ENCODE measurements at places on chromosomes 3 and 15.
A peak's percentile ranks its signal among the peaks of the same experiment; 100 is the strongest.

DNA sequence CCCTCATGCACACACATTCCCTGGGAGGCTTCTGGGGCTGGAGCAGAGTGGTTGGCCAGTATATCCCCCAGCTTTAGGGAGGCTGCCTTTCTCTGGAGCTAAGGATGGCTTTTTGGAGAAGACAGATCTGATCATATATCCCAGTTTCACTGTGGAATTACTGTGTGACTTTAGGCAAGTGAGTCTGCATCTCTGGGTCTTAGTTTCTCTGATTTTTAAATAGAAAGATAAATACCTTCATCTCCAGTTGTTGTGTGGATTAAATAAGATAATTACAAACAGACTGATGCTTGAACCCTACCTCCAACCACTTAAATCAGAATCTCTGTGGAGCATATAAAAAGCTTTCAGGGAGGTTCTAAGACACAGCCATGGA, 11.1 kb upstream of the WNT7A start:
- DNase-seq, result no peak

GRCh38 chr15:70242951-70243685, 145.4 kb upstream of the TLE3 start:
- no peak for DNase-seq

- no peak for DNase-seq
Measured at GRCh38 chr3:152267831-152268554, 736 bp upstream of the MBNL1 start.

DNA sequence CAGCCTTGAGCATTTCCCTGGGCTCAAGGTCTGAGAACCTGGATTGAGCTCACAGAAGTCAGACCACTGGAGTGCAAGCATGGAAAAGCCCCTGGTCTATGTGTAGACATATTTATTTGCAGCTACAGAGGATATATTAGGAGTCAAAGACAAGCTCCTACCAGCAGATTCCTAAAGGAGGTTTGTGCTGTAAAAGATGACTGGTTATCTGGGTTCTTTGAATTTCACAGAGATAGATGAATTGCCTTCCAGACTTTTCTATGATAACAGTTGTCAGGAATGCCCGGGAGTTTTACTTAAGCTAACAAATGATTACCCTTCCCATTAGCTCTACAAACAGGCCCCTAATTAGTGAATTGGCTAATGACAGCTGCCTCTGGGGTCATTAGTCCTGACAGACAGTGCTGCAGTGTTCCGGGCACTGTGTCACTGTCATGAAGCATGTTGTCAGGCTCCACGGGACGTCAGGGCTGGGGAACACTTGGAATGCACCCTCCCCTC, 48.8 kb upstream of the PLXNA1 start:
- no peak for DNase-seq

DNA sequence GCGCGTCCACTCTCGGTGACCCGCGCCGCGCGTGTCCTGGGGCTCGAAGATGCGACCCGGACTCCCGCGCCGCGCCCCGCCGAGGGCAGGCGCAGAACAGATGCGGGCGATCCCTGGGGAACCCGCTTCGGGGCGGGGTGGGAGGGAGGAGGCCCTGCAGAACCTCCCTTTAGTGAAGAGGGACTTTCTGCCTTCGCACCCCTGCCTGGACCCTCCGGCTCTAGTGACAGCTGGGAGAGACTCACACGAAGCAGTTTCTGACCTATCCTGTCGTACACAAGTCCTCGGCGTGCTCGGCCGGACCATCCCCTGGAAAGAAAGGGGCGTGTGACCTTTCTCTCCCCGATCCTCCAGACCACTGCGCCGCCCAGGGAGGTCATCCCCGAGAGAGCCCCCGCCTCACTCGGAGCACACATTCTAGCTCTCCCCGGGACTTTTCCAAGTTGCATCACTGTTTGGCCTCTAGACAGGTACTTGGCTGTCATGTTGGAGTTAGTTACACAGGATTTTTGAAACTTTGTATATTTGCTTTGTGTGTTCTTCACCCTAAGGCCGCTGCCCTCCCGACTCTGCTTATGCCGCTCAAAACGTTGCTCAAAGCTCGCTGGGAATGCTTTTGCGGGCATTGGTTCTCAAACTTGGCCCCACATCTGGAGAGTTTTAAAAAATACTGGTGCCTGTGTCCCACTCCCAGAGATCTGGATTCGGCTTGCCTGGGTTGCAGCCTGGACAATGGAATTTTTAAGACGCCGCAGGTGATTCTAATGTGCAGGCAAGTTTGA, 582 bp downstream of the CGNL1 start:
- DNase-seq, result peak; percentile 27

GRCh38 chr3:158847452-158847821, 45.6 kb downstream of the MFSD1 start:
- no peak for DNase-seq

DNA sequence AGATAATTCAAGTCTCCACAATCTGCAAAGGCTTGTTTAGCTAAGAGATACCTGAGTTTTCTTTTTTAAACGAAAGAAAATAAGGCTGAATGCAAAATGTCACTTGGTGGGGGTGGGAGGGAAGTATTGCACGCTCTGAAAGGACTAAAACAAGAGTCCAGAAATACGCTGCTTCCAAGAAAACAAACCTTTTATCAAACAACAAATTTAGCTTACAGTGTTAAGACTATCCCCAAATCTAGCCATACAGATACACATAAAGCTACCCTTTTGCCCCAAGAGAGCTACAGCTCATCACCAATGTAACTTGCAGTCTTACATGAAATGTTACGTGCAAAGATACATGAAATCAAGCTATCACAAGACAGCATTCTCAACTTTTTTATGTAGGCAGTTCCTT, 522.5 kb downstream of the FOXP1 start:
- DNase-seq, result no peak

GRCh38 chr3:143445118-143445517, 325.5 kb downstream of the CHST2 start:
- peak; percentile 45 for DNase-seq

DNA sequence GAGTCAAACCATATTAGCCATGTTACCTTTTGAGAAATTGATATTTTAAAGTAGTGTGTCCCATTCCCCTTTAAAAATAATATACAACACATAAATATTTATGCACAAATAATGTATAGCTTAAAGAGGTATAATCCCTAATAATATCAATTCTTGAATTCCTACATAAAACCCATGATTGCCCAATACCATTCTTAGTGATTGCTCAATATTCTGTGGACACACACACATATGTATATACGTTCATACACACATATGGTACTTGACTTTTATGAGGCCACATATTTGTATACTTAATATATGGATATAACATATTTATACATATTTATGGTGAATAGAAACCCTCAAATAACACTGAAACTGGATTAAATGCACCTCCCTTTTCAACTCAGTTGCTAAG, 367.4 kb downstream of the ZBBX start:
- no peak for DNase-seq

DNA sequence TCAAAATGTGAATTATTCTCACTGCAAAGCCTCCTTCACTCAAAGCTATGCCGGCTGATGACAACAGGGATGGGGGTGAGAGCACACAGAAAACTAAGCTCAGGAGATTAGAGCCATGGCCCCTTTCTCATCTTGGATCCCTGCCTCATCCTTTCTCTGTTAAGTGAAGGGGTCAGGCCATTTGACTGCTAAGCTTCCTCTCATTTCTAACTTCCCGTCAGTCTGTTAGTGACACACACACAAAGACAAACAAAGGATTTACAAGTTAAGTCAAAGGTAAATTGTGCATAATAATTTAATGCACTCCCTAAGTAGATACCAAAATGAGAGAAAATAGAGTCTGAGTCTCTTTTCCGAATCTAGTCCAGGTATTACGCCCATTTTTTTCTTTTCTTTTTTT, 1.2 kb downstream of the SS18L2 start:
- DNase-seq, result no peak

DNA sequence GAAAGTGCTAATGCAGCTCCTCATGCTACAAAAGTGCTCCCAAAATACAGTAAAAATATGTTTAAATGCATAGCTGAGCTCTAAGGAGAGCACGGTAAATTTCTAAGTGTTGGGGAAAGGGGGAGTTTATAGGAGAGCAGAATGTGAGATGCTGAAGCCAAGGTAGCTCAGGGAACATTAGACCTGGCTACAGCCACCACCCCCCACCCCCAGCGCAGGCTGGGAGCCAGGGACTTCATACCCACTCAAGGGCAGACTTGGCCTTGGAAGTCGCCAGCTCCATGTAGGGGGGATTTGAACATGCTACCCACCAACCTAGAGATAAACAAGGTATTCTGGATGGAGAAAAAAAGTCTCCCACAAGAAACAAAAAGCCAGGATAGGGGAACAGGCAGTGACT, 142.2 kb downstream of the MEGF11 start:
- no peak for DNase-seq

All from GM13977 (cell line).